Stimulated activated CD8-positive, alpha-beta memory T cell treated with anti-CD3 and anti-CD28 coated beads, Interleukin-7, amount 100 ng/mL, for 1 hour (primary cell): ENCODE measurements at places on chromosomes 7 and 10.

- DNase-seq = no peak
Observed at GRCh38 chr7:29105752-29106668, 40.3 kb downstream of the CPVL start.

DNA sequence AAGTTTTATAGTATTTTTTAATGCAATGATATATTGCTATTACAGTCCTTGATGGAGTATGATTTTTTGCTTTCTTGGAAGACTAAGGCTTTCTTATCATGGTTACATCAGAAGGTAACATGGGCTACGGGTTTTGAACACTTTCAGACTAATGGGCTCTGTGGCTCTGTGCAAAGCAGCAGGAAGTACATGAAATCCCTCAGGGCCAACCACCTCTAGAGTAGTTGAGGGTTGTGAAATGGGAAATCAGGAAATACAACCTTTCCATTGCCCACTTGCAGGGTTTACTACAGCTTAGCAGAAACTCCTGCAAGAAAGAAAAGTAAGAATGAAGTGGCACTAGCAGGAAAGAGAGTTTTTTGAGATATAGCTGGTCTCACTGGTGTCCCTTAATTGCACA, 853.5 kb downstream of the KCNMA1 start:
- DNase-seq = no peak

DNA sequence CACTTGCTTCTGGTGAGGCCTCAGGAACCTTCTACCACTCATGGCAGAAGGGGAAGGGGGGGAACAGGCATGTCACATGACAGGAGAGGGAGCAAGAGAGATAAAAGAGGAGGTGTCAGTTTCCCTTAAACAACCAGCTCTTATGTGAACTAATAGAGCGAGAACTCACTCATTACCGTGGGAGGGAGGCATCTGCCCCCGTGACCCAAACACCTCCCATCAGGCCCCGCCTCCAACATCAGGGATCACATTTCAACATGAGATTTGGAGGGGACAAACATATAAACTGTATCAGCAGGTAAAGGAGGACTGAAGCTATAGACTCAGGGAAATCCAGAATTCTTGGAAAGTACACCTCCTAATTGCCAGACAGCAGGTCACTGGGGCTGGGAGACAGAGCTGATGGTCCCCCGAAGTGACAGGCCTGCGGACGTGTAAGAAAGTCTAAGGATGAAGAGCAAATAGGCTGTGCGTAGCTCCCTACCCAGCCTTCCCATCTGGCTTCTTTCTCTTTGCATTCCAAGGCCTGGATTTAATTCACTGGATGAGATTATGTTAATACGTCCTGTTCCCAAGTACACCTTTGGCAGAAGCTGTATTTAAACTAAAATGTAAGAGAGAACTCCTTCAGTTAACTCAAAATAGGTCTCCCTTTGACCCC, 186.7 kb upstream of the LYZL2 start:
- DNase-seq = no peak

GRCh38 chr10:84820120-84820519, 491.7 kb downstream of the CCSER2 start:
- DNase-seq = no peak

GRCh38 chr7:66170309-66171231, 34.6 kb upstream of the TPST1 start:
- DNase-seq = no peak

- DNase-seq = no peak
Observed at GRCh38 chr7:80284855-80285254, 150.2 kb downstream of the GNAI1 start.

GRCh38 chr7:156816943-156817572, 75.9 kb downstream of the LMBR1 start:
- no peak for DNase-seq

- no peak for DNase-seq
Observed at GRCh38 chr10:72000073-72001032, 36.2 kb downstream of the CHST3 start.

GRCh38 chr7:135977742-135978066, 545 bp upstream of the MTPN start:
- DNase-seq = no peak

DNA sequence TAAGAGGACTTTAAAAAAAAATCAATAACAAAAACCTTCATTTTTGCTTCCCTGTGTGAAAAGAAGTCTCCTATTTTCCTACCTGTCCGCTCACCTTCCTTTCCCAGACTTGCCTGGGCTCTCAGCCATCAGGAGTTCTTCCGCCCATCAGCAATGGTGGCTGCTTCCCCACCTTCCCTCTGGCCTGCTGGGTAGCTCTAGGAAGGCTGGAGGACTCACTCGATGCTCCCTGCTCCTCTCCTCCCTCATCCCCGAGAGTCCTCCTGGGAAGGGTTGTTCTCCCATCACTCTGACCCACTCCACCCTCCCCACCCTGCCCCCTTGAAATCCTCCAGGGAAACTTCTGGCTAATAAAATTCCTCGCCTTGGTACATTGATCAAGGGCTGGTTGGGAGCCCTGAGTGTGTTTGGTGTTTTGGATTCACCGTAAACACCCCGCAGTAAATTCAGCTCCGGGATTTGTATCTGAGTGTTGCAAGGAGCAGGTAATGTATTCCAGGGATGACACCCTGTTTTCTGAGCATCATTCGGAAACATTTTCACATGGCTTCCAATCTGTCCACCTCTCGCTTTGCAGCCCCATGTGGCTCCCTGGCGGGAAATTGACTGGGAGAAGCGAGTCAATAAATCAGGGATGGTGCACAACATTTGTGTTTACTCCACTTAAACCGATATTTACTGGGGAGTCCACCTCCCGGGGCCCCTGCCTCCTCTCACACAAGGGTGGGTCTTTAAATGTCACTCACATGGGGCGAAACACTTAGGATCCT, 126.4 kb upstream of the SDK1 start:
- DNase-seq = no peak

DNA sequence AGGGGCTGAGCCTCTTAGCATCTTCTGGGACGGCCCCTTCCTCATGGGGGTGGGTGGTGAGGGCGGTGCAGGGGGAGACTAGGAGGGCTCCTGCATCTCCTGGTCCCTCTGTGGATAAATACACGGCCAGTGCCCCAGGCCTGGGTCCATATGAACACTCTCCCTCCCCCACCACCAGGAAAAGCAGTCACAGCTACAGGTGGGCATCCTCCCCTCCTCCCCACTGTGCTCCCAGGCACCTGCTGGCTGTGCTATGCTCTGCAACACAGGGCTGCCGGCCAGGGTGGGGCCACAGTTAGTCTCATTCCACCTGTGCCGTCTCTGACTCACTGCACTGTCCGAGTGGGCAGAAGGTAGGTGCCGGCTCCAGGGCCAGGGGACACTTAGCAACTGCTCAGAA, 87.3 kb upstream of the INSIG1 start:
- DNase-seq = no peak
